NCI-H146 (cell line): ENCODE measurements at places on chromosomes 6 and 20.

GRCh38 chr6:20811109-20811761, 277.0 kb downstream of the CDKAL1 start:
- peak; percentile 53 for DNase-seq

GRCh38 chr6:143337201-143337949, 113.1 kb downstream of the ADAT2 start:
- peak; percentile 54 for DNase-seq

- DNase-seq, result no peak
These were observed 4.3 kb downstream of the KCNQ5 start for GRCh38 chr6:72626126-72626525.

- no peak for DNase-seq
These were observed 31.6 kb upstream of the PNRC1 start for GRCh38 chr6:89048985-89049384.

GRCh38 chr6:114453737-114454276, 111.0 kb upstream of the HS3ST5 start:
- DNase-seq, result no peak

DNA sequence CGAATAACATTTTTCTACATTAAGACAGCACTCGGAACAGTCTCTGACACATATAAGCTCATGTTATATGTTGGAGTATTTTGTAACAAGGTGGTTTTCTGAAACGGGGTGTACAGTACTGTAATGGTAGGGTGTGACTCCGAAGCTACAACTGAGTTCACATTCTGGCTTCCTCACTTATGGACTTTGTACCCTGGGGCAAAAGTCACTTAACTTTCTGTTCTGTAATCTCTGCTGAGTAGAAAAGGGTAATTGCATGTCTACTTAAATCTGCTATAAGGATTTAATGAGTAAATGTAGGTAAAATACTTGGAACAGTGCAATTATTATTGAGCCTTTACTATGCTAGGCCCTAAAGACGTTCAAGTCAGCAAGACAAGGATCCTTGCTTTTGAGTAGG, 4.7 kb upstream of the LTV1 start:
- no peak for DNase-seq

DNA sequence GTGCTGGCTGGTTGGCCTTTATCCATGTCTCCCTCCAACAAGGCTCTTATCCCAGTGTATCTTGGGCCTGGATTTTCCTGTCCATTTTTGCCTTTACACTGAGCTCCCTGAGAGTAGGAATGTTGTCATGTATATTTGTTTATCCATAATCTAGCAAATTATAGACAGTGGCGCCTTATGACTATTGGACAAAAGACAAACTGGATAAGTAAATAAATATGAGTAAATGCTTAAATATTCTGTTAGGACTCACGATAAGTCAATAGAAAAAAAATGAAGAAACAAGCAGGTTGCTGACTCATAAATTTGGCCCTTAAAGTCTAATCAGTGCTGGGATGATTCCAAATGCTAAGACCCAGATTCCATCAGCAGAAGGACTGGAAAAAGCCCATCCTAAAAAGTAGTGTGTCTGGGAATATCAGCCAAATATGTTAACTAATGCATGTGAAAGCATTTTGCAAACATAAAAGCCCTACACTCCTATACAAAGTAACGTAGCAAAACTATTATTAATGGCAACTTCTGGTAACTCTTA, 55.0 kb upstream of the PCSK2 start:
- peak; percentile 70 for DNase-seq

DNA sequence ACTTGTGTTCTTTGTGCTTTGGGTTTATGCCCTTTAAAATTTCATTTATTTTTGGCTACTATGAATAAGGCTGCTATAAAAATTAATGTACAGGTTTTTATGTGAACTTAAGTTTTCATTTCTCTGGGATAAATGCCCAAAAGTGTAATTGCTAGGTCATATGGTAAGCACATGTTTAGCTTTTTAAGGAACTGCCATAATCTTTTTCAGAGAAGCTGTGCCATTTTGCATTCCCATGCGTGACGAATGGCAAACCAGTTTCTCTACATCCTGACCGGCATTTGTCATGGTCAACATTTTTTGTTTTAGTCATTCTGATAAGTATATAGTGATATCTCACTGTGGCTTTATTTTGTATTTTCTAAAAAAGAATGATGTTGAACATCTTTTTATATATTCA, 236.0 kb upstream of the SGK1 start:
- no peak for DNase-seq

- DNase-seq, result no peak
These were observed 242.6 kb upstream of the ARID1B start for GRCh38 chr6:156534594-156534993.

GRCh38 chr6:5960456-5960855, 46.3 kb downstream of the NRN1 start:
- no peak for DNase-seq

DNA sequence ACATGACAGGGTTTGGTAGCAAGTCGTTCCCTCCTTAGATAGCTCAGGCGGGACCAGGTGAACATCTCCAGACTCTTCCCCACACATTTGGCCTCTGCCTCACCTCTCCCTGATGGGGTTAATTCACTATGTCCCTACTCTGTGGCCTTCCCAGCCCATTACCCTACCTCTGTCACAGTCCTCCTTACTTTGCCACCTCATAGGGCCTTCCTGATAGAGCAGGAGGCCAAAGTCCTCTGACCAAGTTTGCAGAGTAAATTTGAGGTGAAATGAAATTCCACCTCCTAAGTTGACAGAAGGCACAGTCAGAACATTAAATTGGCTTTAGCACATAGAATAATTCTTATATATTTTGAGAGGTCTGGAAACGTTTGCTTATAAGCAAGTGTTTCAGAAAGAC, 53.1 kb upstream of the ARMC2 start:
- DNase-seq, result no peak

GRCh38 chr20:23629542-23630391, 8.0 kb downstream of the CST3 start:
- no peak for DNase-seq

DNA sequence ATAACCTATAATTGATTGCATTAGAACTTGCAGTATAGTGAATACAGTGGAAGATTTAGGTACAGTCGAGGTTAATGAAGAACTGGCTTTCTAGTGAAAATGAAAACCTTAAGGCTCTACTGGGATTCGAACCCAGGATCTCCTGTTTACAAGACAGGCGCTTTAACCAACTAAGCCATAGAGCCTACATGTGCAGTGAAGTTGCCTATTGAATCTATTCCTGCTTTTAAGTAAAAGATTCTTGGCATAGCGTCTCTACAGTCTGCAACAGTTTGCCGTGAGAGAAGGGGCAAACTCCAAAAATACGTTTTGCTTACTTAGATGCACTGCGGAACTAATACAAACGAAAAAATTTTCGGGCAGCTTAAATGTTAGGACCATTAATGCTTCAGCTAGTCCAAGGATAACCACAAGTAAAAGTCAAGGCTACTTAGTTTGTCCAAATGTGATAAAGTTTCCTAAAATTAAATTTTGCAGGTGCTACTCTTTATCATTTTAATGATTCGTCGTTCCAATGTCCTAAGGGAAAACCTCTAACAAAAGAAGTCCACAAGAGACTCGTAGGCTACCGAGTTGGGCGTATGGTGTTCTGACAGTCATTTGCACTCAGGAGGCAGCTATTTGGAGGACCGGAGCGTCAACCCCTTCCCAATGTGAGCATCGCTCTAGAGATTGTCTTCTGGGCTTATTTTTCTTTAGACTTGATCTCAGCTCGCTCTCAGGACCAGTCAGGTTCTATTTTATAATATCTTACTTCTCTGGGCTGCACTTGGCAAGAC, 31.3 kb upstream of the ZSCAN23 start:
- DNase-seq, result peak; percentile 75

DNA sequence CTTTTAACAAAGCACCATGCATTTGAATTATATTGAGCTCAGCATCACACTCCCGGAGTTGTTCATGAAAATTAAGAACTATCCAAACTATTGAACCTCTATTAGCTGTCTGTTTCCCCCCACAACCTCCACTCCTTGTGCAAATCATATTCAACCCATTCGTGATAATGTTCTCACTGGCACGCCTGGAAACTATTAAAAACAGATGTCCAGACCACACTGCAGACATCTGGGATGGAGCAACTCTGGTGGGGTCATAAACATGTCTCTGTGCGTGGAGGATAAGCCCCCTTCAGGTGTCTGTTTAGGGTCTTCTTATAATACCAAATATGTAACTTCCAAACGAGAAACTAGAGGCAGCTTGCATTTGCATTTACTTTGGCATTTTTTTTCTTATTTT, 193.7 kb downstream of the TFAP2A start:
- no peak for DNase-seq

GRCh38 chr6:149642829-149643580, 5.5 kb downstream of the KATNA1 start:
- DNase-seq, result no peak

GRCh38 chr6:47157653-47158219, 115.6 kb upstream of the ADGRF1 start:
- DNase-seq, result no peak

DNA sequence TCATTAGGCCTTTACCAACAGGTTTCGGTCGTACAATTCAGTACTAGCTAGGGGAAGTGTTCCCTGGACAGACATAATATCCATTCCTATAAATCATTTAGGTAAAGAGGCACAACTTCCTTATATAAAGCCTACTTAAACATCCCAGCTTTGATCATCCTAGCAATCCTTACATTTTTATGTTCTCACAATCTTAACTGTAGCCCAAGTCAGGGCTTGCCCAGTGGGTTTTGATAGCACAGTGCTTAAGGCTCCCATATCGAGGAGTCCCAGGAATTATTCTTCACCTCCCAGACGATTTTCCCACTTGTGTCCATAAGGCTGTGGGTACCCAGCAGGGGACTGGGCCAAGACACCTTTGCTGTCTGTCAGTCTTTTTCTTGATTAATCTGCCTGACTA, 63.2 kb downstream of the E2F3 start:
- no peak for DNase-seq

GRCh38 chr20:61100489-61100888, 151.6 kb upstream of the CDH4 start:
- DNase-seq, result no peak

GRCh38 chr20:38126932-38127621, 38.0 kb downstream of the TGM2 start:
- DNase-seq, result no peak

GRCh38 chr20:36720510-36720909, 25.4 kb downstream of the NDRG3 start:
- no peak for DNase-seq

GRCh38 chr6:107820338-107821261, 3.5 kb downstream of the SCML4 start:
- peak; percentile 93 for DNase-seq

DNA sequence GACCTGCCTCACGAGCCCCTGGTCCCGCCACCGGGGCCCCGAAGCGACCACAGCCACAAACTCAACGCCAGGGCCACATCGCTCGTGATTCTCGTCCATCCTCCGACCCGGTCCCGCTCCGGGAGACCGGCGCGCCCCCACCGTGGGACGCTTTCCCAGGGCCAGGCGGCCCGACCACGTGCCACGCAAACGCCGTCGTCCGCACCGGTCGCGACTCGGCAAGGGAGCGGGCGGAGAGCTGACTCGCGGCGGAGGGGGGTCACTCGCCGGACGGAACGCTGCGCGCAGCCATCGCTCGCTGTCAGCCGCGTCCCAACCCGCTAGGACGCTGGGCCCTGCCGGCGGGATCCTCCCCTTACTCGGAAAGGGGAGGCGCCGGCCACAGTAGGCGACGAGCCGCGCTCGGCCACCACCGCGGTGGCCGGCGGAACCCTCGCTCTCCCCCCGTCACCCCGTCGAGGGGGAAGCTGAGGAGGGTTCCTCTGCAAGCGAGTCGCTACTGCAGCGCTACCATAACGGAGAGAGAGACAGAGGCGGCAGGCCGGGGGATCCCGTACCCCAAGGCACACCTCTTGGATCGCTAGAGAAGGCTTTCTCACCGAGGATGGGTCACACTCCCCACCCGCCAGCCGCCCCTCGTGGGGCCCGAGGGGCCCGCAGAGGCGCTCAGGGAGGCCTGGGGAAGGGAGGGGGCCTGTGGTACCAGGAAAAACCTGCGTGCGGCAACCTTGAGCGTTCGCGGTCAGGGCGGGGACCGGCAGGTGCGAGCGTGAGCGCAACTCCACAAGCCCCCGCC, 511.8 kb upstream of the ZNF337 start:
- DNase-seq, result no peak

DNA sequence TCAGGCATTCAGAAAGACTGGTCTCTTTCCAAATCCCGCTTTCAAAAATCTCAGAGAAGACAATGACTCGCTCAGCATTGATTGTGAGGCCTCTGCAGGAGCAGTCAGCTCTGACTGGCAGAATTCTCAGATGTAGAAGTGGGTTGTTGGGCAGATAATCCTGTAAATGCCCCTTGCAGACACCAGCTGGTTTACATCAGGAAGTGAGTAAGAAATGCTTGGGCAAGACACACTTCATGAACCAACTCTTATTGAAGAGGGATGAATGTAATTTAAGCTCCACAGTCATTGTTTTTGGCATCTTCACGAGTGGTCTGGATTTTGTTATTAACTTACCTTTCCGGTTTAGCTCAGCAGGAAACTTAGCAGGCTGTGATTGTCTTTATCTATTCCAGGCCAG, 166.6 kb downstream of the PLCB4 start:
- no peak for DNase-seq

DNA sequence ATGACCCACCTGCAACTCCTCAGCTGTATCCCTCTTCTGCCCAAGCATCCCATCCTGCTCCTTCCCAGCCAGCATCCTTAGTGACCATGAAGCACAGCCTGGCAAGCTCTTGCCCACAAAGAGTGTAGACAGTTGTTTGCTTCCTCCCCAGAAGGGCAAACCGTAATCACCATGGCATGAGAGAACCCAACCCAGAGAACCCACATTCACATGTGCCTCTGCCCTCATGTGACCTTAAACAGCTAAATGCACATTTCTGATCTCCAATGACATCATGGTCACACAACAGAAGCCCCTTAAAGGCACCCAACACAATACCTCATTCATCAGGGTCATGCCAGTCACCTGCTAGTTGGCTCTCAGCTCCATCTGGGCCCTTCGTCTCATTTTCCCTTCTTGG, 162.8 kb upstream of the CDYL start:
- DNase-seq, result no peak

DNA sequence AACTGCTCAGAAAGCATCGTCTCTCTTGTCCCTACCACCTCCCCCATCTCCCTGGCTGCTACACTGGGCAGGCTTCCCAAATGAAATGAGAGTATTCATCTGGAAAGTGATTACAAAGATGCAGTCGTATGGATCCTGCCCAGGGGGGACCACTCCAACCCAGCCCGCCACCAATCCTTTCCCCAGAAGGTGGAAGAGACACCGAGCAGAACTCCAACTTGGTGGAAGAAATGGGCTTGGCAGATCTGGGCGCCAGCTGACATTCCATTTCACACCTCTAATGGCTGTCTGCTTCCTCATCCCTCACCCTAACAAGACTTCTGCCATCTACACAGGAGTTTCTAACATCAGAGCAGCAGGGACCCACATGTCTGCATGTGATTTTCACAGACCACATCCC, 12.7 kb downstream of the PKHD1 start:
- no peak for DNase-seq
